Ovary (tissue), 10 donors: ENCODE measurements at places on chromosomes 12 and 14. TPM values are rescaled to one million over a fixed set of nuclear protein-coding genes. Genes with fewer than 3 reads are reported as not detected.

The HOXC12 gene
- total RNA-seq = not detected

The PTPRQ gene
- total RNA-seq = 0.05 TPM

The PLEKHG7 gene
- total RNA-seq = 6.1 TPM

The CHMP4A gene
- total RNA-seq = 26.8 TPM

The SLC25A47 gene
- not detected for total RNA-seq
